ENCODE measurements at places on chromosomes 12 and 14.

DNA sequence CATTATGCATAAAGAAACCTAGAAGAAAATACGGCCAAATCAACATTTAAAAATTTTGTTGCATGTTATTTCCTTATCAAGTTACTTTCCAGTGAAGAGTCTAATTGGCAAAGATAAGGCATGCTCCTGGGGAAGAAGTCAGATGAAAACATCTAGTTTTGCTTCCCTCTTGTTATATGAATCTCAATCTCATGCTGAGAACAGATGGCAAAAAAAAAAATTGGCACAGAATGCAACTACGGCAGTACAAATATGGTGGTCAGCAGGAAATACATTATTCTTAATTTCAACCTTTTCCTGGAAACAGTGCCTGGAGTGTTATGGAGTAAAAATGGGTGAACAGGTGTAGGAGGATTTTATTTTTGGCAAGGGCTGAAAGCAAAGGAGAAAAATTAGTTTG lies 32.8 kb downstream of the HECTD4 start:
- no peak for DNase-seq

DNA sequence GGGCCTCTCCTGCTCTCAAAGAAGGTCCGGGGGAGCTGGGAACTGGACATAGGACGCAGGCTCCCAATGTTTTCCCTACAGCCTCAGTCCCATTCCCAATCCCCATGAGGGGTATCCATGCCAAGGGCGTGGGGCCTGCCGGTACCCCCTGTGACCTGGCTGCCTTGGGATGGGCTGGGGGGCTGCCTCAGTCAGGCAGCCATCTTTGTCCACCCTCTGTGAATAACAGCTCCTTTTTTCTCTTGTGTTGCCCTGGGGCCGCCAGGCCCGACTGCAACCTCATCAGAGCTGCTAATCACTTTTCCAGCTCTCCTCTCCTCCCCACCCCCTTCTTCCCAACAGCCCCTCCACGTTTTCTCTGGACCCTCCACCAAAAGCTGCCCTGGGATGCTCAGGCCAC lies 11.2 kb downstream of the FIGNL2 start:
- DNase-seq = no peak

DNA sequence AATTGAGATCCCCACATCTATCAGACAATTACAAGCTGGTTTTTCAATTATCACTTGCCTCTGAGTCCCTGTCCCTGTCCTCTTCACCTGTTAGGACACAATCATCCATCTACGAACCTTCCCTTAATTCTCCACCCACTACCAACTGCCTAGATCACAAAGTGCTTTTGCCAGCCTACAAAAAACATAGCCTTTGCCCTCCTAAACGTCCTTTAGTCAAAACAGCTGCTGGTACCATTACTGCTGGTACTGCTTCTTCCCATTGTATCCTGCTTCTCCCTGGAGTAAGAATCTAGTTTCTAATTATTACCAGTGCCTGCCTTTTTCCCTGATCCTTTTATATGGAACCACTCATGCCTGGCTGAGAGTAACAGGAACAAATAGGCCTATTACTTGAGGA lies 82.1 kb downstream of the CPNE8 start:
- no peak for DNase-seq

DNA sequence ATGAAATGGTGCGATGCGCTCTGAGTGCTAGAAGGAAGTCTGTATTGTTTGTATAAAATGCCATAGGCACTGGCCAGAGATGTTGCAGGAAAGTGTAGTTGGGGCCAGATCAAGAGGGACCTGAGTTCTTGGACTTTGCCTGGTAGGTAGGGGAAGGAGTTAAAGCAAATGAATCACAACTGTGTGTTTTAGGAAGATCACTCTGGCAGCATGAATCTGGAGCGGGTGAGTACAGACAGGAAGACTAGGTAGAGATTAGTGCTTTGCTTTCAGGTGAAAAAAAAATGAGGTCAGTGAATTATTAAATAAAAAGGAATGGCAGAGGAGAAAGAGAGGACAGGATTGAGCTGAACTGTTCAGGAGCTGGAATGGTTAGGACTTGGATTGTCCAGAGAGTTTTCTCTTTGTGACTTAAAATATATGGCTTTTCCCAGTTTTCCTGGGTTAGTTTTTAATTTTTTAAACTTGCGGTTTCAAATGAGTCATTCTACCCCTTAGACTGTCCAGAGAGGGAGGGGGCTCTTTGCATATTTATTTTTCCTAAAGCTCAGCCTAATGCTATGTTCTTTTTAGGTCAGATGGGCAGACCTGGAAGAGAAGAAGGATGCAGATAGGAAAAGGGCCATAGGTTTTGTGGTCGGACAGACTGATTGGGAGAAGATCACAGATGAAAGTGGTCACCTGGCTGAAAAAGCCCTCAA lies 41.1 kb downstream of the PROX2 start:
- no peak for DNase-seq

- DNase-seq = no peak
These were observed 20.3 kb upstream of the GPR33 start for GRCh38 chr14:31508135-31508534.

GRCh38 chr12:107129315-107129930 lies 36.1 kb upstream of the CRY1 start:
- DNase-seq = no peak

DNA sequence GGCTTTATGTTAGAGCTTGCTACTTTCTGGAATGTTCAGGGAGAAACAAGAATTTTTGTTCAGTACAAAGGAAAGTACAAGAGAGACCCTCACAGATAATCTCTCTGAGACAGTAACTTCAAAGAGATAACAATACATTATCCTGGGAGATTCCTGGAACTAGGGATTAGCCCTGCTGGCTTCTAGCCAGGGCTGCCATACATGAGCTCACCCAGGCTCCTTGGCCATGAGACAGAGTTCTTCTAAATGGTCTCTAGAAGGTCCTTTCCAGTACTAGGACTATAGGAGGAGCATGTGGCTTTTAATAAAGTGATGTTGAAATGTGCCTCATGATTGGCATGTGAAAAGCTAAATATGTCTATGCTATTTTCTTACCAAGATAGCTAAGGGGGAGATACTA lies 342.5 kb downstream of the EMP1 start:
- no peak for DNase-seq

DNA sequence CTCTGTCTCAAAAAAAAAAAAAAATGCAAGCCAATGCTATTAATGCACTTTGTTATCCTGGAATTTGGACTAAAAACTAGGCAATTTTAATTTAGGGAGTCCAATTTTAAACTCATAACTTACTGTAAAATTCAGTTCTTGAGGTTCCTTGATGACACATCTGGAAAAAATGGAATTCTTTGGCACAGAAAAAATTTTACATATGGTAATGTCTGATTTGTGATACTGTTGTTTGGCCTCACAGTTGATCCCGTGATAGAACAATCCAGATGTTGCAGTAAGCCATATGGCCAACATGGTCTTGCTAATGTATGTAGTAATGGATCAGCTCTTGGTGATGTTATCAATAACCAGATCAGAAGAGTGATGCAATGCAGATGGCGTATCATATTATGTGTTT lies 1089.8 kb downstream of the FLRT2 start:
- DNase-seq = no peak

DNA sequence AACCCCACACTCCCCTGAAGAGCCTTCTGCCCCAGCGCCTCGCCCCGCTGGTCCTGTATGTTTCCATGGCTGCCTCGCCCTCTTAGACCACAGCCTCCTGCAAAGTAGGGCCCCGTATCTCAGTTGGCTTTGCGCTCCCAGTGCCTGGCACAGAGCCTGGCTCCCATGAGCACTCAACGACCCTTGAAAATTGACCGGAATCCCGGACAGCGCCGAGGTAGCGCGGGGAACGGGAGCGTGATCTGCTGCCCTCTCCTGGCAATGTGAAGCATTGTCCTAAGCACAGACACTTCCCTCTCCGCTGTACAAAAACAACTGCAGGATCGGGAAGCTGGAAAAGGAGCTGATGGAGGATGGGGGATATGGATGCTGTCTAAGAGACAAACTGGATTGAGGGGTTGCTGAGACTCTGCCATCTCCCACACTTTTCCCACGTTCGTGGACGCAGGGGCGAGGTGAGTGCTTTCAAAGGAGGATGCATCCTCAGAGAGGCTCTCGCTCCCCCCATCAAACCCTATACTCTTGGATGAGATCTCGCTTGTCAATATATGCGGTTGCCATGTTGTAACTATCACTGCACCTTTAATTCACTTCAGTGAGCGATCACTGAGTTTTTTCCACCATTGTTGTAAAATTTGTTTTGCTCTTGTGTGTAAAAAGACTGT lies 10.7 kb upstream of the FKBP4 start:
- DNase-seq = peak; percentile 80

DNA sequence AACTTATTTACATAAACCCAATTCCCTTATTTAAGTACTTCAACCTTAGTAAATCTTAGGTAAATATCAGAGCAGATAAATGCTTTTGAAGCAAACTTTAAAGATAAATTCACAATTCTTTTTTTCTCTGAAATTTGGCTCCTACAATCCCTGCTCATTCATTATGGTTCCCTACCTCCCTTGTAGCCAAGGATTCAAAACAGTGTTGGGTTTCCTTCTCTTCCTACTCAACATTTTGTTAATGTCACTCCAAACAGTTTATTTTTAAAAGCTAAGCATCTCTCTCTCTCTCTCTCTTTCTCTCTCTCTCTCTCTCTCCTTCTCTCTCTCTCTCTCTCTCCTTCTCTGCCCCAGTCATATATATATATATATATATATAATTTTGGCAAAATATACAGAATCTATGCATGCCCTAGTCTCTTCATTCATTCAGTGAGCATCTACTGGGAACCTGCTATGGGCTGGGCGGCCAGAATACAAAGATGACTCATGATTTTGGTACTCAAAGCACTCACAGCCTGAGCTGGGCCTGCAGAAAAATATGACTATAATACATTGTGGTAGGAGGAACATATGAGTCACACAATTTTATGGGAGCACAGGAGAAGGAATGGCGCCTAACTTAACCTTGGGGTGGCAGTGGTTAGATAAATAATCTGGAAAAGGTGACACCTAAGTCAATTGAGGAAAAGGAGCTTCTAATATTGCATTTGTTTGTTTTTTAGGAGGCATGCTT lies 123.7 kb upstream of the DHRS4 start:
- DNase-seq = peak; percentile 91

DNA sequence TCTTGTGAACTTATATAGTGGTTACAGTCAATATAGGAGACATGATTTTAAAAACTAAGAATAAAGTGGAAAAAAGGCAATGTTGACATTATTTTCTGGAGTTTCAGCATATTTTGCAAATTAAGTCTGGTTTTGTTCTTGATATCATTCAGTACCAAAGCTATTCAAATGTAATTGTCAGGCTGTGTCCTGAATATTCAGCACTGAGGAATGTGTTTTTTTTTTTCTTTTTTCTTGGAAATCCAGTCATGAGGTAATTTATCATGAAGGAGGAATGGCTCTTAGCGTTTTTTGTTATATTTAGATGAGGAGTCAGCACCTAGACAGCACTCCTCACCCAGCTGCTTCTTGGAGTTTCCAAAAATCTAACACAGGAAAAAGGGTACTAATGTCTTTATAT lies 225.5 kb downstream of the CCDC91 start:
- peak; percentile 77 for DNase-seq

DNA sequence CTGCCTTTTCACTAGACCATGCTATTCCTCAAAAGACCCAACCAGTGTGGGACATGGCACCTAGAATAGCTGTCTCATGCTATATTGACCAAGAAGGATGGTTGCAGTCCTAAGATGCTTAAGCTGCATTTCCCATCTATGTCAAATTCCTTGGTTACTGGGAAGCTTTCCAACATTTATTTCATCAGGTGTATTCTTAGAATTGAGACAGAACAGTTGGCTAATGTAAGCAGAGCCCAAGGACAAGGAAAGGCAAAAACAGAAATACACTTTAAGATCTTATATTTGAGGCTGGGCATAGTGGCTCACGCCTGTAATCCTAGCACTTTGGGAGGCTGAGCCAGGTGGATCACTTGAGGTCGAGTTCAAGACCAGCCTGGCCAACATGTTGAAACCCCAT lies 24.7 kb downstream of the ARG2 start:
- DNase-seq = no peak
